ENCODE measurements at places on chromosomes 3 and 15.

DNA sequence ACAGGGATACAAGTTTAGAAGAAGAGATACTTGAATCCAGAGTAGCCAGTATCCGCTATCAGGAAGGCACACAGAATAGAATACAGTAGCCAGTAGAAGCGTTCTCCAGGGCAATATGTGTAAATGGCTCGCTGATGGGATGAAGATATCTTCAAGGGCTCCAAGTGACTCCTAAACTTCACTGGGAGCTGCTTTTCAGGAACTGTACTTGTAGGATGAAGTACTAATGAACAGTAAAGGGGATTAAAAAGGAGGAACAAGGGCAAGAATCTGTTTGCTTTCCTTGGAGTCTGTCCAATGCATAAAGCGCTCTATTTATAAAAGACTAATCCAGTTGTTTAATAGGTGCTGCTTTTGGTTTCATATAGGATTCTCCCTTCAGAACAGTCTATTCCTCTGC lies 78.4 kb downstream of the THRB start:
- no peak for DNase-seq

DNA sequence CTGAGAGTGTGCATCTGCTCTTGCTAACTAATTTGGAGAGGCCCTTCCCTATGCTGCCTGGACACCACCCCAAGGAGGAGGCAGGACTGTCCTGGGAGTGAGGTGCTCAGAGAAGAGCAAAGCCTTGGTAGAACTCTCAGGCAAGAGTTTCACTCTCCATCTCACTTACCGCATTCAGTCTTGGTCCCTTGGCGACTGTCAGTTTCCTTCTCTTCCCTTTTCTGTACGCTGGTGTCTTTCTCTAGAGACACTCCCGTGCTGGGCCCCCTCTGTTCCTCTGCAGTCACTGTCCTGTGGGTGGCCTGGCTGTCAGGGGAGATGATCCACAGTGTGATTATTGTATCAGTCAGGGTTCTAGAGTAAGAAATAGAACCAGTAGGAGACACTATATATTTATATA lies 44.0 kb downstream of the IDH2 start:
- DNase-seq: no peak

DNA sequence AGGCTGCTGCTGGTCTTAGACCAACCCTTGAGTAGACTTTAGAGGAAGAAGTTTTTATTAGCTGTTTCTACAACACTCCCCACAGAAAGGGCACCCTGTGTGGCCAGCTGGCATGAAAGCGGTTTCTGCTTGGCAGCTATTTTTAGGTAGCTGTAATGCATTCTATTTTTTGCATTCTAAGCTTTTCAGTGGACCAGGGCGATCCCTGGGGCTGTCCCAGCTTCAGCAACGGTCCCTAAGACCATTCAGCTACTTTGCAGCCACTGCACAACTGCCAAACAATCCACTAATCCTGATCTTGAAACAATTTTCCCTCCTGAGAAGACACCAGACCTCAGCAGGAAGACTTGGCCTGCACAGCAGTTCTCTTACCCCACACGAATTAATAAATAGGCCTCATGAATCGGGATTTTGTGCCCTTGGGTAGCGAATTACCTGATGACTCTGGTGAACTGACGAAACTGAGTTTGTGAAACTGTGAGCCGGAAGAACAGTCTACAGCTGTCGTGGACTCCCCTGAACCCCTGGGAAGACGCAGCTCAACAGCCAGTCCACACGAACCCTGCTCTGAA lies 14.6 kb upstream of the TFRC start:
- no peak for DNase-seq

DNA sequence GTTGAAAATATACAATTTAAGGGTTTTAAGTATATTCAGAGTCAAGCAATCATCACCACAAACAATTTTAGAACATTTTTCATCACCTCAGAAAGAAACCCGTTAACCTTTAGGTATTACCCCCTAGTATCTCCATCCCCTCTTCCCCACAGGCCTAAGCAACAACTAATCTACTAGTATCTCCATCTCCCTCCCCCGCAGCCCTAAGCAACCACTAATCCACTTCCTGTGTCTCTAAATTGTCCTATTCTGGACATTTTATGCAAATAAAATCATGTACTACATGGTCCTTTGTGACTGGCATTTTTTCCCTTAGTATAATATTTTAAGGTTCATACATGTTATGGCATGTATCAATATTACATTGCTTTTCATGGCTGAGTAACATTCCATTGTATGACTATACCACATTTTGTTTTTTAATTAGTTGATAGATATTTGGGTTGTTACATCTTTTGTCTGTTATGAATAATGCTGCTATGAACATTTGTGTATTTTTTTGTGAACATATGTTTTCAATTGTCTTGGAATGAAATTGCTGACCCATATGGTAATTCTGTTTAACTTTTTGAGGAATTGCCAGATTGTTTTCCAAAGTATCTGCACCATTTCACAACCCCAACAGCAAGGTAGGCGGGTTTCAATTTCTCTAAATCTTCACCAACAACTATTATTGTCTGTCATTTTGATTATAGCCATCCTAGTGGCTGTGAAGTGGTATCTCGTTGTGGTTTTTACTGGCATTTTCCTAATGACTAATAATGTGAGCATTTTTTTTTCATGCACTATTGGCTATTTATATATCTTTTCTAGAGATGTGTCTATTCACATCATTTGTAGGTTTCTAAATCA lies 215.6 kb upstream of the CD96 start:
- DNase-seq: no peak

GRCh38 chr3:72011485-72011884 lies 226.5 kb upstream of the PROK2 start:
- DNase-seq: no peak

- no peak for DNase-seq
Observed at GRCh38 chr15:68385671-68386586, 46.0 kb downstream of the ITGA11 start.

Data from amniotic stem cell (primary cell).